ENCODE measurements at places on chromosomes 2 and 18.

GRCh38 chr2:150911766-150912280 lies 349.8 kb downstream of the RBM43 start:
- DNase-seq: no peak

- DNase-seq: no peak
Measured at GRCh38 chr2:216657980-216658379, 24.8 kb downstream of the IGFBP2 start.

GRCh38 chr2:240196716-240197461 lies 56.4 kb upstream of the OTOS start:
- DNase-seq: no peak

DNA sequence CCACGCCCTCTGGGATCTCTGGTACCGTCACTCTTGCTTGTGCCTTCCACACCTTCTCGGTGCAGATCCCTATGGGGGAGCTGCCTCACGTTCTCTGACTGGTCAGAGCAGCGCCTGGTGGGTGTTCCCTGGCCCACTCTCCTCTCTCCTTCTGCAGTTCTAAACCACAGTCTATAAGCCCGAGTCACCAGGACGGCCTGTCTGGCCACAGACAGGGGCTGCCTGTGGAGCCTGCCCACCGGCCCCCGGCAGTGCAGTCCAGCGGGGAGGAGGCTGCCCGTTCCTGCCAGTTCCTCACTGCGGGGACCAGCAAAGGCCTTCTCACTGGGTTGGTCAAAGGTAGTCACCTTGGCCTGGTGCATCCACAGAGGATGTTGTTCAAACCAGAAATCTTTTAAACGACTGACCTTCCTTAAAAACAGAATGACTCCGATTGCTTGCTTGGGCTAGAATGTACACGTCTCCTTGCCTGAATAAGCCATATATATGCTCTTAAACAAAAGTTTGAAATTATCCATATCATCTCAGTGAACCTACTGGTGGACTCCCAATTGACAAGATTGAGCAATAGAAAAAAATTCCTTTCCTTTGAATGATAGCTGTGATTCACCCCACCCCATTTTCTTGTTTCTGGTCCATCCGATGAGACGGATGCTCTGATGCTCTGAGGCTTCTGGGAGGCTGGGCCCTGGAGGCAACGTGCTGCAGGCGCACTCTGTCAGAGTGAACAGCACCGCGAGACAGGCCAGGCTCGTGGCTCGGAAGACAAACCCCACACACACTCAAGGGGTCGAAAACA lies 61.2 kb downstream of the RALBP1 start:
- DNase-seq: no peak

Measured in stimulated activated CD8-positive, alpha-beta memory T cell treated with anti-CD3 and anti-CD28 coated beads, Interleukin-4, amount 100 ng/mL, for 1 hour (primary cell).